ENCODE measurements at places on chromosomes 12 and 14.

DNA sequence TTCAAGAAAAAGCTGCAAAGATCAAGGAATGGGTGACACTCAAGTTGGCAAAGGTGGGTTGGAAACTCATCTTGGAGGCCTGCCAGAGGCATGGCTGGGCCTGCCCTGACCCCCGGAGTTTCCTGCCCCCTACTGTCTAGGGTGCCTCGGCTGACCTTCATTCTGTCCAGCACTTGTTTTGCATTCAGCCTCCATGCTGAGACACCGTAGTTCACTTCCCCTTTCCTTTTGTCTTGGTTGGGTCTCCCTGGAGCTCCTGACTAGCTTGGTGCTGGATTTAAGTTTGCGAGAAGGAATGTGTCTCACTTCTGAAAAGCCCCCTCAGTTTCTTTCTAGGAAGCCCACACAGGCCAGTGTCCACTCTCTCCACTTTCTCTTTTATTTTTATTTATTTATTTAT lies 26.5 kb downstream of the PLEKHH1 start:
- no peak for DNase-seq

DNA sequence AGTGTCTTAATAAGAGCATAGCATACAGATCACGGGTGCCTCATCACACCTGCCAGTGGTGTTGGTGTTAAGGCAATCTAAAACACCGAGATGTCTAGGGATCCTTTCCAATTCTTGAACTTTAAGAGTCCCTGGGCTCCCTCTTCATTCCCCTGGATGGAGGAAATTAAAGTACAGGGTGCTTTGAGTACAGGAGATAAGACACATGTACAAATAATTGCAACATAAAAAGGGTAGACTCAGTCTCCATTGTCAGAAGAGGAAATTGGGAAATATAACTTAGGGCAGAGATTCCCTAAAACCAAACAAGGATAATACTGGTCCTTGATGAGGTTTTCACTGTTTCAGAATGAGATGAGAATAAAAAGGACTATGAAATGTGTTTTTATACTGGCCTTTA lies 34.9 kb downstream of the SCFD1 start:
- DNase-seq = no peak

DNA sequence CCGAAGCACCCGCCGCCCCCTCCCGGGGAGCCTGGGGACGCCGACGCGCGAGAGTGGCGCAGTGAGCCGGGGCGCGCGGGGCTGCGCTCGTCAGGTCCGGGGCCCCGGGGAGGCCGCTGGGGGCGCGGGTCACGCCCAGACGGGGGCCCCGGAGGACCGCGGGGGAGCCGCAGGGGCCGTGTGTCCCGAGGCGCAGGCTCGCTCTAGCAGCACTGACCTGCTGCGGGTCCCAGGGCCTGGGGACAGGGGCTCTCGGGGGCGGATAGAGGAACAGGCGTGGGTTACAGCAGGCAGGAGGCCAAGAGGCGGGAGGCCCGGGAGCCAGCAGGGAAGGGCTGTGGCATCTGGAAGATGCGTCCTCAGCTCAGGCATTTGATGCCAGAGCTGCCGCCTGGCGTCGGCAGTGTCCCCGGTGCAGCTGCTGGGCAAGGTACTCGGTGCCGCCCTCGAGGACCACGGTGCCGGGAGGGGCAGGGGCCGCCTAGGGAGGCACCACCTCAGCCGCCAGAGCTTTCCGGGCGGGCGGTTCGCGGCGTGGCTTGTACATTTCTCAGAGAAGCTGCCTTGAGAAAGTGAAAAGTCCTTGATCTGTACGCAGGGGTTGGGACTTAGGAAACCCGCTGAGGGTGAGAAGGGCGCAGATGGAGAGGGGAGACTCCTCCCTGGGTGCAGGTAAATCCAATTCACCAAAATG lies 1.2 kb downstream of the WNT5B start:
- no peak for DNase-seq

DNA sequence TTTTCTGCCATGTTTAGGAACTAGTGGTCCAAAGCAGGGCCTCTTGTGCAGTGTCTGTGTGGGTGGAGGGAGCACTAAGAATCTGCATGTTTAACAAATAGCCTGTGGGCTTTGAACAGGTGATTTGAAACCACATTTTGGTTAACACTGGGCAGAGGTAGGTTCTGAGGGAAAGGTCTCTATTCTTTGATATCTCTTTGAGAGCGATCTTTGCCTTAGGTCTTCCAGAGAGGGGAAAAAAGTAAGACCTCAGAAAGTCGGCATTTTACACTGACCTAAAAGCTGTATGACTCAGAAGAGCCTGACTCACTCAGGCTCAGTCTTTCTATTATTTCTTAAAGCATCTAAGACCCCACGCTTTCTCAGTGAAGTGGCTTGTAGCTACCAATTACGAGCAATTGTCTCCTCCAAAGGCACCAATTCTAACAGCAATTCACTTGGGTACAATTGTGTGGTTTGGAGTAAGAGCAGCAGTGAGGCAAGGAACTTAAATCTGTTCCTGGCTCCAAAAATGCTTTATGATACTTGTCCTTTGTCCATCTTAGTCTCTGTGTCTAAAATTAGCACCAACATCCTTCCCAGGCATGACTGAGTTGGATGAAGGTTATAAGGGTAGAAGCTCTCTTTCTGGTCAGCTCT lies 8.8 kb downstream of the EIF2B2 start:
- DNase-seq = peak; percentile 35

DNA sequence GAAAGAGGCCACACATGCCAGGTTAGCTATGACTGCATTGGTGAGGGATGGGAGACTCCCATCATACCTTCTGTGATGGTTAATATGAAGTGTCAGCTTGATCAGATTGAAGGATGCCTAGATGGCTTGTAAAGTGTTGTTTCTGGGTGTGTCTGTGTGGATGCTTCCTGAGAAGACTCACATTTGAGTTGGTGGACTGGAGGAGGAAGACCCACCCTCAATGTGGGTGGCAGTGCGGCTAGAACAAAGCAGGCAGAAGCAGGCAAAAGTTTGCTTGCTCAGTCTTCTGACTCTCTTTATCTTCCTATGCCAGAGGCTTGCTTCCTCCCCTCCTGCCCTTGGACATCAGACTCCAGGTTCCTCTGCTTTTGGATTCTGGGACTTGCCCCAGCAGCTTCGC lies 88.2 kb downstream of the SSPN start:
- no peak for DNase-seq

DNA sequence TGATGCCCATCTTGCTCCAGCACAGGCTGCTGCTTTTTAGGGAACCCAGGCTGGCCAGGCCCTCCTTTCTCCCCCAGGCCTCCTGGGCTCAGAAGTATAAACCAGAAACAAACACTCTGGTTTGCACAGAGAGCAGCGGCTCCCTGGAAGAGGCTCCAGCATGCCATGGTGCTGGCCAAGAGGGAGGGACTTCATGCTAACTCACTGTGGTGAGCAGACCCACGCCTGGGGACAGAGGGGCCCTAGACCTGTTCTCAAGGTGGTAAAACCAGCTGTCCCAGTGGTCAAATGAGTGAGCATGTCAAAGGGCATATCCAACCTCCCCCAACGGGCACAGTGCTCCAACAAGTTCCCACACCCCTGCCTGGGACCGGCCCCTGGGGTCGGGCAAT lies 15.5 kb downstream of the BCL11B start:
- no peak for DNase-seq

- DNase-seq = no peak
Measured at GRCh38 chr12:130715150-130715997, 725 bp downstream of the RIMBP2 start.
